GM23338 (cell line): ENCODE measurements at places on chromosomes 5 and 9.

DNA sequence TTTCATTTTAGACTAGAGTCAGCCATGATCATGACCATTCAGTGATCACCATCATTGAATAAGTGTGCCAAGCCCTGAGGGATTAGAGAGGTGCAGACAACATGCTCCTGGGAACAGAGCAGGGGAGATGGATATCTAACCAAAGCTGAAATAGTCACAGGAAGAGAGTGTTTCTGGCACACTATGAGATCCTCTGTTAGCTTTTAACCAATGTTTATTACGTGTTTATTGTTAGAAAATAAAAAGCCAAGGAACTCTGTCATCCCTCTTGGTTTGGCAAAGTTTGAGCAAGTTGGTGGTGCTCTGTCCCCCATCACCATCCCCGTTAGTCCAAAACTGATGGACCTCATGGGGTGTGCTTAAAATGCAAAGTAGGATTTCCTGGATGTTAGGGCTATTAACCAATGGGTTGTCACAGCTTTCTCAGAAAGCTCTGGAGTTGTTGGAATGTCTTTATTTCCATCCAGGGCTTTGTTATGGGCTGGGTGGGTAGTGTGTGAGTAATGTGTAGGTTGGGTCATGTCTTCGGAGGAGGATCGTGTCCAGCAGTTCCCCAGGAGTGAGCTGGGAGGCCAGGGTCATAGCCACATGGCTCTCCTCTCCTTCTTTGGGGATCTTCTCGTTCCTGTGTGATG, 34.9 kb downstream of the SLC28A3 start:
- H3K27ac ChIP-seq, result no peak overlapping the region
- H3K4me1 ChIP-seq, result no peaks in the 10 kb centered on the region
- no peak overlapping the region for H3K4me3 ChIP-seq
- no peaks in the 10 kb centered on the region for H3K27me3 ChIP-seq
- H3K36me3 ChIP-seq, result no peaks in the 10 kb centered on the region
- peak; percentile 14 for DNase-seq

GRCh38 chr9:104448036-104448435, 56.0 kb upstream of the OR13F1 start:
- no peaks in the 10 kb centered on the region for H3K4me1 ChIP-seq
- no peak for DNase-seq
- no peak overlapping the region for H3K27ac ChIP-seq
- H3K4me3 ChIP-seq, result no peak overlapping the region
- H3K27me3 ChIP-seq, result no peaks in the 10 kb centered on the region

DNA sequence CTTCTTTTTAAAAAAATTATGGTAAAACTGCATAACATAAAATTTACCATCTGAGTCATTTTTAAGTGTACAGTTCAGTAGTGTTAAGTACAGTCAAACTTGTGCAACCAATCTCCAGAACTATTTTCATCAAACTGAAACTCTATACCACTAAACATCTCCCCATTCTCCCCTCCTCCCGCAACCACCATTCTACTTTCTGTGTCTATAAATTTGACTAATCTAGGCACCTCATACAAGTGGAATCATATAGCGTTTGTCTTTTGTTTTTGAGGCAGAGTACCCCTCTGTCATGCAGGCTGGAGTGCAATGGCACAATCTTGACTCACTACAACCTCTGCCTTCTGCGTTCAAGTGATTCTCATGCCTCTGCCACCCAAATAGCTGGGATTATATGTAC, 24.0 kb upstream of the EBF1 start:
- DNase-seq, result no peak
- no peak overlapping the region for H3K4me3 ChIP-seq
- no peaks in the 10 kb centered on the region for H3K27me3 ChIP-seq
- no peak overlapping the region for H3K27ac ChIP-seq
- no peaks in the 10 kb centered on the region for H3K36me3 ChIP-seq

DNA sequence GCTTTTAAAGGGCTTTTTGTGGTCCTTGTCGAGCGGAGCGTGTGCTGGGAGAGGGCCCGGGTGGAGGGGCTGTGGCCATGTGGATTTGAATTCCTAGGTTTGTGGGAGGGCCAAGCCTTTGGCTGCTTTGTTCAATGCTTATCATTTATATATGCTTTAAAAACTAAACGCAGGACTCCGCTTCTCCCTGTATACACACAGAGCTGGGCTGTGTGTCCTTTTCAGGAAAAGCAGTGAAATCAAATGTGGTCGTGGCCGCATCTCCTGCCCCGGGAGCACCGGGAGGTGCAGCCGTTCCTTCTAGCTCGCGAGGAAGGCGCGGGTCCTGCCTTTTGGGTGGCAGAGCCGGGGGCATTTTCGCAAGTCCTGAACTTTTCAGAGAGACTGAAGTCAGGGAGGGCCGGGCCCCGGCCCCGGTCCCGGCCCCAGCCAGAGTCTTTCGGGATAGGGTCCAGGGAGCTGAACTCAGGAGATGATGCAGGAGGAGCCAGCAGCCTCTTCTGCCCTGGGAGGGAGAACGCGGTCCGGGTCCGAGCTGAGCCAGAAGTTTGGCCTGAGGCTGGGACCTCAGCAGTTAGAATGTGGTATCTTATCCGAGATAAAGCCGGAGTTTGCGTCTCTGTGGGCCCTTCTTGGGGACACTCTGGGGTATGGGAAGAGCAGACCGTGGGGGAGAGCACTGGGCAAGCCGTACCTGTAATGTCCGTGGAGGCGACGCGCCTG, 158.8 kb downstream of the C9orf152 start:
- no peak overlapping the region for H3K27ac ChIP-seq
- peak overlapping the region; percentile 90 for H3K4me3 ChIP-seq
- H3K4me1 ChIP-seq, result peaks cover 34% of the 10 kb centered on the region
- H3K27me3 ChIP-seq, result peaks cover 25% of the 10 kb centered on the region
- DNase-seq, result peak; percentile 31
- no peaks in the 10 kb centered on the region for H3K36me3 ChIP-seq

DNA sequence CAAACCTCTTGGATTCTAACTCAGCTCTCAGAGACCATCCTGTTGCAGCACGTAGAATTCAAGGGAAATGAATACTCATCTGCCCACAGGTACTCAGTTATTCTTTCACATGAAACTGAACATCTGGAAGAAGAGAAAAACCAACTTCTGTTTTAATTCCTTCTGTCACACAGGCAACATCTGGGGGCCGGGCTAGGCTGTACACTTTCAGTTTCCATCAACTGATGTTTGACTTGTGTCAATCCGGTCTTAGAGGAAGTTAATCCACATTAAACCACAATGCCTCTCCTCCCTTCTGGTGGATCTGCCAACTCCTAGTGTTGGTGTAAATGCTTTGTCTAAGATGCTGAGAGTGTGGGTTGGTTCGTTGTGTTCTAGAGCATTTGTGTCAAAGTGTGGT, 17.6 kb downstream of the DMRT3 start:
- no peak for DNase-seq
- no peaks in the 10 kb centered on the region for H3K4me1 ChIP-seq
- H3K27me3 ChIP-seq, result no peaks in the 10 kb centered on the region; the same call in 1 of the 2 replicates
- H3K36me3 ChIP-seq, result peaks cover 1% of the 10 kb centered on the region; the same call in 1 of the 2 replicates
- no peak overlapping the region for H3K27ac ChIP-seq
- no peak overlapping the region for H3K4me3 ChIP-seq

- no peaks in the 10 kb centered on the region for H3K4me1 ChIP-seq
- H3K27me3 ChIP-seq, result no peaks in the 10 kb centered on the region
- no peak overlapping the region for H3K4me3 ChIP-seq
- DNase-seq, result no peak
- no peaks in the 10 kb centered on the region for H3K36me3 ChIP-seq
- H3K27ac ChIP-seq, result no peak overlapping the region
Observed at GRCh38 chr9:135145312-135145711, 57.8 kb downstream of the OLFM1 start.

- peaks cover 70% of the 10 kb centered on the region for H3K27me3 ChIP-seq
- H3K36me3 ChIP-seq, result no peaks in the 10 kb centered on the region
- H3K4me3 ChIP-seq, result no peak overlapping the region
- no peak for DNase-seq
- H3K27ac ChIP-seq, result no peak overlapping the region
Observed at GRCh38 chr5:144092508-144092907, 78.0 kb downstream of the YIPF5 start.

- H3K4me1 ChIP-seq, result peaks cover 64% of the 10 kb centered on the region
- H3K27me3 ChIP-seq, result peaks cover 3% of the 10 kb centered on the region; the same call in 1 of the 2 replicates
- no peaks in the 10 kb centered on the region for H3K36me3 ChIP-seq
- no peak overlapping the region for H3K4me3 ChIP-seq
- DNase-seq, result no peak
- H3K27ac ChIP-seq, result no peak overlapping the region; the same call in 1 of the 2 replicates
Observed at GRCh38 chr9:125883565-125884217, 136.5 kb downstream of the PBX3 start.

GRCh38 chr5:154258531-154259217, 68.1 kb downstream of the GALNT10 start:
- H3K4me3 ChIP-seq, result no peak overlapping the region
- H3K36me3 ChIP-seq, result no peaks in the 10 kb centered on the region
- no peak overlapping the region for H3K27ac ChIP-seq
- no peaks in the 10 kb centered on the region for H3K27me3 ChIP-seq
- H3K4me1 ChIP-seq, result peaks cover 45% of the 10 kb centered on the region

DNA sequence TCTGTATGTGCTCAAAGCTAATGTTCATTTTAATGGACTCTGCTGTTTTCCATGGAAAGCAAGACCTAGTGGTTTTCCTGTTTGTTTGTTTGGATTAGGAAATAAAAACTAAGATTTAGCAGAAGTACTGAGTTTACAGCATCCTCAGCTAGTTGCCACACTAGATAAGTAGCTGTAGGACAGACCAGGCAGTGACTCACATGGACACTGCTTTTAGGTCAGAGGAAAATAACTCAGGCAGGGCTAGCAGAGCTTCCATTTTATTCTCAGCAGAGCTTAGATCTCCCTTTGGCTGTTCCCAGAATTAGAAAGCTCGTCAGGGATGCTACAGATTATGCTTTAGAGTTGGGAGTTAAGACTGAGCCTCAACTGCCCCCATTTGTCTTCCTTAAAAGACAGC, 204.4 kb downstream of the SH3GL2 start:
- DNase-seq, result no peak
- no peaks in the 10 kb centered on the region for H3K27me3 ChIP-seq
- H3K27ac ChIP-seq, result no peak overlapping the region
- no peaks in the 10 kb centered on the region for H3K36me3 ChIP-seq
- H3K4me1 ChIP-seq, result no peaks in the 10 kb centered on the region

- peaks cover 7% of the 10 kb centered on the region; the same call in 1 of the 2 replicates for H3K4me1 ChIP-seq
- H3K4me3 ChIP-seq, result no peak overlapping the region
Observed at GRCh38 chr9:108760841-108761240, 94.9 kb downstream of the ACTL7B start.

- no peak overlapping the region for H3K27ac ChIP-seq
- no peaks in the 10 kb centered on the region for H3K4me1 ChIP-seq
- no peaks in the 10 kb centered on the region for H3K36me3 ChIP-seq
- DNase-seq, result no peak
- H3K4me3 ChIP-seq, result no peak overlapping the region
Observed at GRCh38 chr5:2958976-2959375, 207.5 kb upstream of the IRX2 start.

DNA sequence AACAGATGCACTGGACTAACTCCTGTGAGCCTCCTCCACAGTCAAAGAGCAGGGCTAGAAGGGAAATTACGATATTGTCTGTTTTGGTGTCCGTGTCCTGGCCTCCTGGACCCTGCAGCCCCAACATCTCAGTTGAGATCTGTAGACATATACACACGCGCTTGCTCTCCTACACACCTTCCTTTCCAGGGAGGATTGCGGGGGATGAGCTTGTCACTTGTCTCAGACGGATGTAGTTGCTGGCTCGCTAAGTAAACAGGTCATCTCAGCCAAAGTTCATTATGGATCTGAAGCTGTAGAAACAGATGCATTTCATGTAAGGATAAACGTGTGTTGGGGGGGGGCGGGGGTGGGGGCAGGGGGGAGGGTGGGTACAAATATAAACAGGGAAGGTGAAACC, 549.3 kb downstream of the CCDC171 start:
- no peak for DNase-seq
- no peak overlapping the region for H3K4me3 ChIP-seq
- no peak overlapping the region for H3K27ac ChIP-seq
- H3K36me3 ChIP-seq, result no peaks in the 10 kb centered on the region

GRCh38 chr9:133604214-133604613, 5.0 kb downstream of the FAM163B start:
- no peak overlapping the region for H3K4me3 ChIP-seq
- H3K27ac ChIP-seq, result no peak overlapping the region
- no peaks in the 10 kb centered on the region for H3K36me3 ChIP-seq
- DNase-seq, result no peak
- H3K4me1 ChIP-seq, result no peaks in the 10 kb centered on the region

DNA sequence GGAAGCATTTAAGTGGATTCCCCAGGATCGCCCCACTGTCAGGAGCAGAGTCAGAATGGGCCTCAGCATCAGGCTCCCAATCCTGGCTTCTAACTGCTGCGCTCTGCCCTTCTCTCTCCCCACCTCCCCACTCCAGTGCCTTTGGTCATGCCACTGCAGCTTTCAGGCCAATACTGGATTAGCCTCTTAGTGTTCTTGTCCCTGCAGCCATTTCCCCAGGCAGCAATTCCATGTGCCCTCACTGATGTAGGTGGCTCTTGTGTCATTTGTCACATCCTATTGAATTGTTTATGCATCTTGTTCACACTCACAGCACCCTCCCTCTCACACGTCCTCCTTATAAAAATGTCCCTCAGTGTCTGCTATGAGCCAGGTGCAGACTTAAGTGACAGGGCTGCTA, 544.2 kb upstream of the DAP start:
- no peaks in the 10 kb centered on the region for H3K27me3 ChIP-seq
- no peak overlapping the region for H3K4me3 ChIP-seq
- no peak for DNase-seq
- H3K4me1 ChIP-seq, result no peaks in the 10 kb centered on the region
- H3K36me3 ChIP-seq, result no peaks in the 10 kb centered on the region

- no peaks in the 10 kb centered on the region for H3K27me3 ChIP-seq
- no peaks in the 10 kb centered on the region for H3K36me3 ChIP-seq
- no peak overlapping the region for H3K4me3 ChIP-seq
- no peak overlapping the region for H3K27ac ChIP-seq
- peaks cover 15% of the 10 kb centered on the region for H3K4me1 ChIP-seq
- DNase-seq, result no peak
Observed at GRCh38 chr5:114412510-114413171, 50.8 kb downstream of the KCNN2 start.

DNA sequence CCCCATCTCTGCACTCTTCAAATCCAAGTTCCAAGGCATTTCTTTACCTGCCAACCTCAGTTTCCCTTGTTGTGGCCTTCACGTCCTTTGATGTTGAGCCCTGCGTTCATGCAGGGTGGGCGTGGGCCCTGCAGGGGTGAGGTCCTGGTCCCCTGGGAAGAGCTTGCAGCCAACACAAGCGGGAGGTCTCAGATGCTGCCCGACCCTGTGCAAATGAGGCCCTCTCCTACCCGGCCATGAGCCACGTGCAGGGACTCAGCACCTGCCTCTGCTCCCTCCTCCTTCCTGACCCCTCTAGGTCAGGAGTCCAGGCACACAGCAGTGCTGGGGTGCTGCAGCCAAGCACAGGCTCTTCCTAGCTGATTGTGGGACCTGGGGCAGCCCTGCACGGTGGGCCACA, 124.5 kb downstream of the ADAMTS2 start:
- no peak for DNase-seq
- H3K4me1 ChIP-seq, result no peaks in the 10 kb centered on the region
- no peaks in the 10 kb centered on the region for H3K36me3 ChIP-seq
- no peaks in the 10 kb centered on the region for H3K27me3 ChIP-seq
- H3K27ac ChIP-seq, result no peak overlapping the region
- no peak overlapping the region for H3K4me3 ChIP-seq
